ENCODE measurements at places on chromosomes 3 and 15.

DNA sequence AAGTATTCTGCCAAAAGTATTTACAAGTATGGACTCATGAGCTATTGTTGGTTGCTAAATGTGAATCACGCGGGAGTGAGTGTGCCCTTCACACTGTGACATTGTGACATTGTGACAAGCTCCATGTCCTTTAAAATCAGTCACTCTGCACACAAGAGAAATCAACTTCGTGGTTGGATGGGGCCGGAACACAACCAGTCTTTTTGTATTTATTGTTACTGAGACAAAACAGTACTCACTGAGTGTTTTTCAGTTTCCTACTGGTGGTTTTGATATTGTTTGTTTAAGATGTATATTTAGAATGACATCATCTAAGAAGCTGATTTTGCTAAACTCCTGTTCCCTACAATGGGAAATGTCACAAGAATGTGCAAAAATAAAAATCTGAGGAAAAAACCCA, 30.3 kb downstream of the SYNM start:
- DNase-seq = no peak

DNA sequence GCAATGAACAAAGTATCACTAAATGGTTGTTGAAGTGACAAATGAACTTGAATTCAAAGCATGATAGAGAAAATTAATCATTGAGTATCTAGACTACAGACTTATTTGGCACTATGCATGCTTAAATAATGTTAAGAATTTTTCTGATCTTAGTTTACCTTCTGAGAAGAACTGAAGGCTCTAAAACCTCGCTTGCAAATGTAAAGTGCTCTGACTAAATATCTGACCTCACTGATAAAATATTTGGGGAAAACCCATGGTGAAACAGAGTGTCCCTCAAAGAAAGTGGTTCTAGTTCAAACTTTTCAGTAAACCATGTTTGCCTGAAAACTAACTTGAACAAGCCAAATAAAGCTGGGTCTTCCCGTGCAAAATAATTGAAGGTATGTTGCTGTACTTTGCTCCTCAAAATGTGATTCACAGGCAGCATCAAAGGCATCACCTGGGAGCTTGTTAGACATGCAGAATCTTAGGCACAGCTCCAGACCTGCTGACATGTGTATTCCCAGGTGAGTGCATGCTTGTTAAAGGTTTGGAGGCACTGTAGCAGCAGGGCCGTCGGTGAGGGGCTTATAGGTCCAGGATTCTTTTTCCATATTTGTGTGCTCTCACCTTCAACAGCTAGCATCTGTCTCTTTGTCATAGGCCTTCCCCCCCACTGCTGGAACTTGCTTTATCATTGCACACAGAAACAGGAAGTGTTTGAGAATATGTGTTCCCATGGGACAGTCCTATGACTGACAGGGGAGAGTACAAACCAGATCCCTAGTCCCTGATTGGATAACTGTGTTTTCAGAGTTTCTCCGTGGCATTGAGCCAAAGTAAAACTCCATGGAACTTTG, 524.2 kb upstream of the LMCD1 start:
- DNase-seq = no peak

DNA sequence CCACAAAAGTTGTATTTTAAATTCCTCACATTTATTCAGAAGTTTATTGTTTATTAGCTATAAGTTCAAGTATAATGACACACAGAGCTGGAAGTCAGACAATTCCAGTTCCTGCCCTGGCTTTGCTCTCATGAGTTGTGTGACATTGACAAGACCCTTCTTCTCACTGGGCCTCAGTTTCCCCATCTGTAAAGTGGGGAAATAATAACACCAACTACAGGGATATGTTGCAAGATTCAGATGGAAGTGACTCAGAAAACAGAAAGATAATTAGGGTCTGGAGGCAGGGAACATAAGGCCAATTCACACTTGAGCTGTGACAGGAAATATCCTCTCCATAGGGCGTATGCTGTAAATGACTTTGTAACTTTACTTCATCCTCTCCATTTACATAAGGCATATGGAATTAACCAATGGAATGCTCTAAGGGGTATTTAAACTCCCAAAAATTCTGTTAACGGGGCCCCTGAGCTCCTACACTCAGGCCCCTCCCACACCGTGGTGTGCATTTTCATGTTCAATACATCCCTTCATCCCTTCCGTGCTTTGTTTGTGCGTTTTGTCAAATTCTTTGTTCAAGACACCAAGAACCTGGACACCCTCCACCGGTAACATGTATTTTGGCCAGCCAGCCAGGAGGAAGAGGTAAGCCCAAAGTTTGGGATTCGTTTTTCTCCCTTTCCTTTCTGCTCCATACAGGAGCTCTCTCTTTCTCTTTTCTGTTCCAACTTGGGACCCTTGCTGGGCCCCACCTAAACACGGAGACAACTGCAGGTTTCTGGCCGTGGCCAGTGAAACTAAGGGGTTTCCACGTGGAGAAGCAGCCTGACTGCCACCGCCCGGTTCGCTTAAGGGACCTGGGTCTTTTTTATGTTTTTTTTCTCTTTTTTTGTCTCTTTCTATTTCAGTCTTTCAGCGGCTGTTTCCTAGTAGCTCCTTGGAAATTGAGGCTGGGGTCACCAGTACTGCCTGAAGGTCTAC, 16.9 kb downstream of the CYP11A1 start:
- DNase-seq = no peak

- DNase-seq = no peak
Observed at GRCh38 chr15:85597155-85597815, 197.4 kb downstream of the KLHL25 start.

- DNase-seq = no peak
Observed at GRCh38 chr3:100954990-100955389, 38.2 kb downstream of the ABI3BP start.

DNA sequence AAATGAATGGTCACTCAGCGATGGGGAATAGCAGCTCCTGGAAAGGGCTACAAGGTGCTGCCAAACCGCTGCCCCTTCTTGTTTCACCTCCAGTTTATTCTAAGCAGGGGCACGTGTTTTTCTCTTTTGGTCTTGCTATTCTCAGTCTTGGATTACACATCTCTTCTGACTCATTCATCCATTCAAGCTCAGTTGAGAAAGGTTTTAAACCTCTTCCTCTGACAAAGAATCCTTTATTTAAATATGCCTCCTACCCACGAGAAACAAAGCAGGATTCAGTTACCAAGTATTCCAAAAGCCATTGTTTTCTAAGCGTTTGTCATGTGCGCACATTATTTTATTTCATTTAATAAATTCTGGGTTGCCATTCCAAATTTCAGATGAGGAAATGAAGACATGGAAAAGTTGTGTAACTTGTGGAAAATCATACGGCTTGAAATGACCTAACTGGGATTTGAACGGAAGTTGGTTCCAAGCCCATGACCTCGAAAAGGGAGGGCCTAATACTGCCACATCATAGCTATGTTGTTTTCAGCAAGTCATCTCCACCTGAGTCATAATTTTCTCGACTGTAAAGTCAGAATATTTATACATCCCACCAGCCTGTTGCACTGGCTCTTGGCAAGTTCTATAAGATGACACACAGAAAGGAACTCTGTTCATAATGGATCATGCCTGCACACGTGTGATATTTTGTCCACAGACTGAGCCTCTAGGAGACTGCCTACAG, 292.0 kb upstream of the SLCO3A1 start:
- DNase-seq = no peak

DNA sequence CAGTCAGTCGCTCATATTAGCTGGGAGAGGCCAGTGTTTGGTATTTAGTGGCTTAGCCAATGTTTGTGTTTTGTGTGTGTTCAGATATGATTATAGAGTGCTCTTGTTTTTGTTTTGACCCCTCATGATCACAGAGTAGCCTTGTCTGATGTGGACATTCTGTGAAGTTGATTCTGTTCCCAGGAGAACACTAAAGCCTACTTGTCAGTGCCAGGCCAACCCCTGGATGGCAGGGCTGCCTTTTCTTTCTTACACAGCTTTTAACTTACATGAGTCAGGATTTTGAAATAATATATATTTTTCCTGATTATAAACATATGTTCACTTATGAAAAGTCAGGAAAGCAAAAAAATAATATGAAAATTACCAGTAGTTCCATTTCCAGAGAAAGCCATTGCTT, 11.9 kb downstream of the CFAP161 start:
- DNase-seq = no peak

DNA sequence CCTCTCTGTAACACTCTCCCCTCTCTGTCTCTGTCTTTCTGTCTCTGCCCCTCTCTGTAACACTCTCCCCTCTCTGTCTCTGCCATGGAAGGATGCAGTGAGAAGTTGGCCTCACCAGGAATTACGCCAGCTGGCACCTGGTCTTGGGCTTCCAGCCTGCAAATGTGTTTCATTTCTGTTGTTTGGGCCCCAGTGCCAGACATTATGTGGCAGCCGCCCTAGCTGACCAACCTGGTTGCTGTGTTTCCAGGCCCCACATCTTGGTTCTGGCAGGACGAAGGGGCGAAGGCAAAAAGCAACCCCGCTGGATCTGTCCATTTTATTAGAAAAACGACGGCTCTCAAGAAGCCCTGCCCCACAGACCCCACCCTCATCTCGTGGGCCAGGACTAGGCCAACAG, 5.2 kb upstream of the ZXDC start:
- no peak for DNase-seq

DNA sequence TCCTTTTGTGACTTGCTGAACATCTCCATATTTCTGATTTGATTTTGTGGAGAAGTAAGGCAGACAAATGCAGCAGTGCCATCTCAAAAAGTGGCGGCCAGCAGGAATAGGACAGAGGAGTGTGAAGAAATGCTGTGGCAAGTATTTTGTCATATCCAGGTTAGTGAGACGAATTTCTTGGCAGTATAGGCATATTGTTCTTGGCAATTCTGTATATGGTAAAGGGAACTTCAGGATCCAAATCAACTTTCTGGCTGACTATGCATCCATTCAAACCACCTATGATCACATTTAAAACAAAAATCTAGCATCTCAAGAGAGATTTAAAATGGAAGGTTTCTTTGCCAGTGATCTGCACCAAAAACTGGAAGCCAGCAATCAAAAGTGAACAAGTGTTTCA, 228.0 kb downstream of the DTWD1 start:
- DNase-seq = no peak

DNA sequence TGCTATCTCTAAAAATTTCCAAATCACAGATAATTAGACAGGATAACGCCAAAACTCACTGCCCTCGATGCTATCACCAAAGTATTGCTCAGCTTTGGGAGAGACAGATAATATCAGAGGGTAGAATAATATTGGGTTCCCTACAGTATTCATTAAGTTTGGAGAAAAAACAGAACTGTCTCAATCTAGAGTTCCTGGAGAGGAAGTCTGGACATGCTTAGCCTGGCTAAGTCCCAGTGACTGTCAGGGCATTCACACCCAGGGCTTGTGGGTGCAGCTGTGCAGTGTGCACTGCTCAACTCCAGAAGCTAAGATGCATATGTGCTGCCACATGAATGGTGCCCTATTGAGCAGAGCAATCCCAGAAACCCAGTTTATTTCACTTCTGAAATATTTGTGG, 459.6 kb upstream of the DPH6 start:
- DNase-seq = no peak

- no peak for DNase-seq
Observed at GRCh38 chr3:8660175-8661118, 15.8 kb upstream of the SSUH2 start.

DNA sequence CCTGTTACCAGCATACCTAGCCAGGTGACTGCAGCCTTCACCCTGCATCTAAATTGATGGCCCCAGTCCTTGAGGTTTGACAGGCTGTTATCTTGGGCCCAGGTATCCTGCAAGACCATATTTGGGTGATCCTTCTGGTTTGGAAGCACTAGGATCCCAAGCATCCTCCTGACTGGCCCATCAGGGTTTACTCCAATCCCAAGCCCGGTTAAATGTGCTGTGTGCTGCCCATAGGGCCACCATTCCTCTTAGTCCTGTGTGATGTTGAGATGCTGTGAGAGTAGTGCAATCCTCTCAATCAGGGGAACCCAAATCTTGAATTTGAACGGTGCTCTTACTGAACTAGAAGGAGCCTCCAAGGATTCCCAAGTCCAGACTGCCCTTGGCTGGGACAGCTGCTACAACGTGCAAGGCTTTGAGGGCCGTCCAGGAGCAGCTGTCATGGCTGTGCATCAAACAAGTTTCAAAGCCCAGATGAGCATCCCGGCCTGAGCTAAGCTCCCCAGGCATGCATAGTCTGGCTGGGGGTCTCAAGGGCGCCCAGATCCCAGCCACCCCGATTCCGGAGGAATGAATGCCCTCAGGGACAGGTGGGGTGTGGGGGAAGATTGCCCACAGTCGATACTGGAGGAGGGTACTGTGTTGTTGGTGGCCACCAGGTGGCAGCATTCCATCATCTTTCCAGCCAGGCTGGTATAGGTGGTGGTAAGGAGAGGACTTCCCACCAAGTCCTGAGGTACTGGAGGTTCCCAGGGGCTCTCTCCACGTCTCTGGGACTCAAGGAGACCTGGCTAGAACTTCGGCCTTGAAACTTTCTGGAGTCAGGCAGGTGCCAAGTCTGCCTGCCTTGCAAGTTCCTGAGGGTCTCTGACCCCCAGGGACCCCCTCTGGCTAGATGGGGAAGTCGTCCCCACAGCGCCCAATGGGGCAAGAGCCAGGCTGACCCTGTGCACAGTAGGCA, 32.6 kb downstream of the RBM5 start:
- DNase-seq = peak; percentile 55

GRCh38 chr15:80177156-80177555, 24.4 kb downstream of the FAH start:
- no peak for DNase-seq

DNA sequence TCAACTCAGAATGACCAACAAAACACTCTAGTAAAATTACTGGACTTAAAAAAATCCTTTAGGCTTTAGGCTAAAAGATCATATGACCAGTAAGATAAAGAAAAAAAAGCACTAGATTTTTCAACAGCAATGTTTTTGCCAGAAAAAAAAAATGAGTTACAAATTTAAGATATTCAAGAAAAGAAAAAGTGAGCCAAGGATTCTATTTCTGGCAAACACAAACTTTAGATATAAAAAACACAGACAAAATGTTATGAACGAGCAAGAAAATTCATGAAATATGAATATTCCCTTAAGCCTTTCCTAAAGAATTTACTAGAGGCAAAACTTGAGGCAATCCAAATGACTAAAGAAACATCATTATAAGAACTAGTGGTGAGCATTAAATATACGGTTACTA, 8.6 kb downstream of the GOLGB1 start:
- DNase-seq = no peak

GRCh38 chr3:195907684-195907933, 742 bp downstream of the TNK2 start:
- DNase-seq = no peak

- peak; percentile 48 for DNase-seq
Observed at GRCh38 chr15:65862682-65863081, 6.6 kb upstream of the RAB11A start.
